ENCODE measurements at places on chromosomes 5 and 9.

- DNase-seq: no peak
Observed at GRCh38 chr9:84874022-84874421, 204.5 kb downstream of the NTRK2 start.

DNA sequence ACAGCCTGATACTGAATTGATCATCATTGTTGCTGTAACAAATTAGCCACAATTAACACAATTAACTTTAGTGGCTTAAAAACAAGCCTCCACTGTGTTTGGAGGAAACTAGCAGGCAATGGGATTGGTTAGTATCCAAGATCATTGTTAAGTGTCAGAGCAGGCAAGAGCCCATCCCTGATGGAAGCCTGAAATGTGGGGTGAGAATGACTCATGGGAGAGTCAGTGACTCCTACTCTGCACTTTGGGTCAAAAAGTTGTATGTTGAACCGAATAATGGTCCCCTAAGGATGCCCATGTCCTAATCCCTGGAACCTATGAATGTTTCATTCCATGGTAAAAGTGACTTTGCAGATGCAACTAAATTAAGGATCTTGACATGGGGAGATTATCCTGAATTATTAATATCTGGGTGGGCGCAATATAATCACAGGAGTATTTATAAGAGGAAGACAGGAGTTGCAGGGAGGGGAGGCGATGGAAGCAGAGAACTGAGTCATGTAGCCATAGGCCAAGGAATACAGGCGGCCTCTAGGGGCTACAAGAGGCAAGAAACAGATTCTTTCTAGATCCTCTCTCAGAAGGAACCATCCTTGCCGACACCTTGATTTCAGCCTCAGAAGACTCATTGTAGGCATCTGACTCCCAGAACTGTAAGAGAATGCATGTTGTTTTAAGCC is 28.8 kb downstream of the ALG2 start:
- DNase-seq: no peak

DNA sequence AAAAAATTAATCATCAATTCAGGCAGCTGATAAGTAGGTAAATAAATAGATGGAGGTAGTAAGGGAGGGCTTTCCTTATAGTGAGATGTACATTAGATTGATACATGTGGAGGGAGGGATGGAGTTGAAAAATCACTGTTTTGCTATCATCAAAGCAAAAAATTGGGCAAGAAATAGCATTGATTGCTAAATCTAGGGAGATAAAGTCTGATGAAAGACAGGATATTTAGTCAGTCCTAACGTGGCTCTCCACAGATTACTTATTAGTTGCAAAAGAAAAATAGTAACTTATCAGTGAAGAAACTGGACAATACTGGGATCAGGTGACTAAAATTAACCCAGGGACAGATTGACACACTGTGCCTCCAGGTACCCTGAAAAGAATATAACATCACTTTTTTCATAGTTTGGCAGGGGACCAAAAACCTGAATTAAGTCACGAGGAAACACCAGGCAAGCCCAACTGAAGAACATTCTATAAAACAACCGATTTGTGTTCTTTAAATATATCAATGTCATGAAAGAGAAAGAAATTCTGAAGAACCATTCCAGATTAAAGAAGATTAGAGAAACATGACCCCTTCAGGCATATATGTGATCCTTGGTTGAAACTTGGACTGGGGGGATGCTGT is 27.1 kb upstream of the GOLPH3 start:
- no peak for DNase-seq

DNA sequence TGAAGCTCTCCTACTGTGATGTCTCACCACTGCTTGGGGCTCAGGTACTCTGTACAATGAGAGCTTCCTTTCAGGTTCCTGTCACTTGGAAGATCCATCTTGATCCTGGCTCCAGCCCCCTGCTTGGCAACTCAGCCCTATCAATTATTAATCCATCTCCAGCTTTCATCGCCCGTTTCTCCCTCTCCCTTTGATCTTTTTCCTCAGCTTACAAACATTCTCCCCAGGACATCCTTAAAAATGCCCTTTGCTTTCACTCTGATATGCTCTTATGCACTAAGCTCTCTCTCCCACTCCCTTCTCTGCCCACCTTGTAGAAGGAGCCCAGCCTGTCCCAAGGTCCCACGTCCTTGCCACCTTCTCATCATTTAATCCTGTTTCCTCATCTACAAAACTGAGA is 109.0 kb downstream of the FRMD3 start:
- no peak for DNase-seq

DNA sequence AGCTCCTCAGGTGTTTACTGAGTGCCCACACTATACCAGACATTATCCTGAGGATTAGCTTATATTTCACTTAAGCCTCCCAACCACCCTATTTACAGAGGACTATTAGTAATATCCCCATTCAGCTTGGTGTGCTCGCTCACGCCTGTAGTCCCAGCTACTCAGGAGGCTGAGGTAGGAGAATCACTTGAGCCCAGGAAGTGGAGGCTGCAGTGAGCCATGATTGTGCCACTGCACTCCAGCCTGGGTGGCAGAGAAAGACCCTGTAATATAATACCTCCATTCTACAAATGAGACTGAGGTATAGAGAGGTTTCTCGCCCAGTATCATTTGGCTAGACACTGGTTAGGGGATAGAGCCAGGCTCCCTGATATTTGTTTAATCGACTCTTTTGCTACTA is 18.0 kb upstream of the MATR3 start:
- DNase-seq: no peak

- peak; percentile 41 for DNase-seq
Observed at GRCh38 chr5:74206579-74207550, 433.7 kb downstream of the ENC1 start.

DNA sequence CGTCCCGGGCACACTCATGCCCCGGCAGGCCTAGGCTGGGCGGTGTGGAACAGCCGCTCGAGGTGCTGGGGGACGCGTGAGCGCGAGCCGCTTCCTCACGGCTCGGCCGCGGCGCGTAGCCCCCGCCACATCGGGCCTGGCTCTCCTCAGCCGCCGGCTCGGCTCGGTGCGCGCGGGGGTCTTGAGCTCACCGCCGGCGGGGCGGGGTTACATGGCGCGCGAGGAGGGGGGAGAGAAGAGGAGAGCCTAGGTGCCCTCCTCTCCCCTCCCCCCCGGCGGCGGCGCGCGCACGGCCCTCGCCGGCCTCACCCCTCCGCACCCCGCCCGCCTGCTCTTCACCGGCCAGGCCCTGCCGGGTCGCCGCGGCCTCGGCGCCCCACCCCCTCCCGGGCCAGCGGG is 7.7 kb downstream of the RANBP6 start:
- DNase-seq: no peak

GRCh38 chr5:170792878-170793277 is 9.4 kb downstream of the GABRP start:
- no peak for DNase-seq

DNA sequence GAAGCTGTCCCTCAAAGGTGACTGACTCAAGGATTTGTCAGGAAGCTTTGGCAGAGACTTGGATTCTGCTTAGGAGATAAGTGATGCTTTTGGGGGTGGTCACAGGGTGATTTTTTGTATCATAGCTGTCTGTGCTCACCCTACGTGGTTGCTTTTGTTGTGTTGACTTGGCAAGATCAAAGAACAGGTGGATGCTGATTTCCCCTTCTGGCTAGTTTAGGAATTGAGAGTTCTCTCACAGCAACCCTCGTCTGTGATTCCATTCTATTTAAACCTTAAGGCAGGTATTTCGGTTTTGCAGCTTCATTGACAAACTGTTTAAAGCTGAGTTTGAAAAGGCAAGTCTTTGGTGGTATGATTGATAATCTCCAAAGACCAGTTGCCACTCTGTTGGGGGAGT is 27.2 kb downstream of the ARHGAP26 start:
- no peak for DNase-seq

DNA sequence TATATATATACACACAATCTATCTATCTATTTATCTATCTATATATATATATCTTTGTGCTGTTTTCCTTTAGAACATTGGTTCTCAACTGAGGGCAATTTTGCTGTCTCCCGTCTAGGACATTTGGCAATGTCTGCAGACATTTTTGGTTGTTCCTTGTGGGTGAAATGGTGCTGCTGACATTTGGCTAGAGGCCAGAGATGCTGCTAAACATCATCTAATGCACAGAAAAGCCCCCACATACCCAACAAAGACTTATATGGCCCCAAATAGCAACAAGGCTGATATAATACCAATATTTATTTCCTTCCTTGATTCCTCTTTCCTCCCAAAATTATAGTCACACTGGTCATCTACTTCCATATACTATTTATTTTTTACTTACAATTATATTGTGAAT is 197.5 kb downstream of the TRPM3 start:
- no peak for DNase-seq

DNA sequence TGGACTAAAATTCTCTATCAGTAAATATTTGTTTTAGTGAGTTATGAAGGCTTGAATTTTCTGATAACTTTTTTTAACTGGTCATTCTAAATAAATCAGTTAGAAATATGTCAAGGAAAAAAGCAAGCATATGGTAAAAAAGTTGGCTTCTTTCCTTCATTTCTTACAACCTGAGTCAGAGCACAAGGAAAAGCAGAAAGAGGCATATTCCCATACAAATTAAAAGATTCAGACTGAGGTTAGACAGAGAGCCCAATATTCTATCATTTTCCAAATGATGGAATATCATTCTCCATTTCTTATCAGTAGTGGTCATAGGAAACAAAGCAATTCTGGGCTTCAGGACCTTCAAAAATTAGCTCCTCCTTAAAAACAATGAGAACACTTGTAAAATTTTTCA is 732.1 kb downstream of the MAT2B start:
- DNase-seq: no peak

DNA sequence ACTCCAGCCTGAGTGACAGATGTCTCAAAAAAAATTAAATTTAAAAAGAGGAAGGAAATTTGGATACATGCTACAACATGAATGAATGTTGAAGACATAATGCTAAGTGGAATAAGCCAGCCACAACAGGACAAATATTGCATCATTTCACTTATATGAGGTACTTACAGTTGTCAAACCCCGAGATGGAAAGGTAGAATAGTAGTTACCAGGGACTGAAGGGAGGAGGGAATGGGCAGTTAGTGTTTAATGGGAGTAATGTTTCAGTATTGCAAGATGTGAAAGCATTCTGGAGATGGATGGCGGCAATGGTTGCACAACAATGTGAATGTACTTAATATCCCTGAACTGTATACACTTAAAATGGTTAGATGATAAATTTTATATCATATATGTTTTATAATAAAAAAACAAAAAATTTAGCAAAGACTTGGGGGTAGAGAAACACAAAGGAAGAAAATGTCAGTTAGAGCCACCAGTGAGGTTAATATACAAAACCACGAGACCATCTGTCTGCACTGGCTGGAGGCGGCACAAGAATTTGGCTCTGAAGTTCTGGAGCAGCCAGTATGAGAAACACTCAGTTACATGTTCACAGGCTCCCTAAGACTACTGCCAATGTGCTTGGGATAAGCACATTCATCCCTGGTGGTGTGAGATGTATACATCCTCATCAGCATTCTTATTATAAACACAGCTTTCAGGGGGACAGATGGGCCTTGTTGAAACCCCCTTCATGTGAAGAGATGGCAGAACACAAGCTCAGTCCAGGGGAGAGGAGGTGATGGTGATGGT is 37.0 kb upstream of the RPS23 start:
- DNase-seq: no peak

GRCh38 chr9:136219276-136219675 is 14.3 kb upstream of the LHX3 start:
- DNase-seq: no peak

DNA sequence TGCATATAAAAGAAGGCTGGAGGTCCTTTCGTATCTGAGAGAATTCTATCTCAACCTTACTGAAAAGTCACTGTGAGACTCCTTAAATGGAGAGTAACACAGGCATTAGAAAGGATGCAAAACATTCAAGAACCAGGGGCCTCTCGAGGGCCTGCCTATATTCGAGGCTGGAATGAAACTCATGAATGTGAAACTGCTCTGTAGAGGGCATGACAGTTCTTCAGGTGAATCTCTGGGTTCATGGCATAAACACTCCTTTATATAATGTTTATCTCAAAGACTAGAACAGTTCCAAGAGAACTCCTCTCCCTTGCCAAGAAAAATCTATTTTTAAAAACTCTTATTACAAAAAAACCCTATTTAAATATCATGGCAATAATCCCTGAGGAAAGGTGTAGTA is 113.9 kb downstream of the SEC61B start:
- DNase-seq: no peak

DNA sequence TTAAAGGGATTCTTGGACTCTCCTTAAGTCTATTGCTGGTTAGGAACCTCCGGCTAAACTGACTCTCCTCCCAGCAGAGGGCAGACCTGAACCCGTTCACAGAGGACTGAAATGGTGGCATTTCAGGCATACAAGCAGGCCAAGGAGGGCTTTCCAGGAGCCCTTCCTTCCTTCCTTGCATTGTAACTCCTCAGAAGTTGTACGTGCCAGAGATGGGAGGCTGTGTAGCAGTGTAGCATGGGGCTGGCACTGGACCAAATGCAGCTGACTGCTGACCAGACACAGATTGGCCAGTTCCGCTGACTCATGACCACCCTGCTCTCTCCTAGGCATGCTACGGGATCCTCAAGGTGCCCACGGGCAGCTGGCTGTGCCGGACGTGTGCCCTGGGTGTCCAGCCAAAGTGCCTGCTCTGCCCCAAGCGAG is 36.4 kb downstream of the JADE2 start:
- no peak for DNase-seq

GRCh38 chr5:45793638-45794532 is 97.7 kb upstream of the HCN1 start:
- no peak for DNase-seq

GRCh38 chr9:86668488-86668887 is 278.8 kb downstream of the GAS1 start:
- no peak for DNase-seq

DNA sequence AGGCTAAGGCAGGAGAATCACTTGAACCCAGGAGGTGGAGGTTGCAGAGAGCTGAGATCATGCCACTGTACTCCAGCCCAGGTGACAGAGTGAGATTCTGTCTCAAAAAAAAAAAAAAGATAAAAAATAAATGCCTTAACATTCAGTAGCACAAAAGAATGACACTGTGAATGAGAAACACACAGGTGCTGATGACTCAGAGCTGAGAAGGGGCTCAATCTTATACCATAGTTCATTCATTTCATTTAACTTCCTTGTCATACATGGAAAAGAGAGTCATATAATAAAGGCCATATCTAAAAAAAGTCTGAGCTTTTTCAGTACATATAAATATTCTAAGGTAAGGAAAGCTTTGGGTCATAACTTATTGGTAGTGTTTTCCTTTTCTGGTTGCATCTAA is 40.6 kb downstream of the WWC1 start:
- DNase-seq: no peak

DNA sequence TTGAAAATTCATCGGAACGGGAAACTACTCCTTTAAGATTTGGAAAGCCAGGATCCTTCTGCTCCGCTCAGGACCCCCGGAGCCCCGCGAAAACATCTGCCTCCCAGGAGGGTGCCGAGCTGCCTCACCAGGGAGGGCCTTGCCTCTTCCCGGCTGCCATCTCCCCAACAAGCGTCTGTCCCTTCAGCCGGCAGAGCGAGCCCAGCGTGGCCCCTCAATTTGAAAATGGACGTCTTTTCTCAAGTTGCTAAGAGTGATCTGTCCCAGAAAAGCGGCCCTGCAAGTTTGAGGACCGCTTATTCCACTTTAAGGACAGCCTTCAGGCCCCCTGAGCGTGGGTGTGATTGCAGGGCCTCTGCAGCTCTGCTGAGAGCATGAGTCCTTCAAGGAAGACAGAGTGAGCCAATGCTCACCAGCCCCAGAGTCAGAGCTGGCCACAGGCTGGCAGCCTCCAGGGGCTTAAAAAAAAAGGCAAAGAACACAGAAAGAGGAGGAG is 101.3 kb downstream of the PHF2 start:
- no peak for DNase-seq
